ENCODE measurements at places on chromosomes 4 and X.
A peak's percentile ranks its signal among the peaks of the same experiment; 100 is the strongest.

DNA sequence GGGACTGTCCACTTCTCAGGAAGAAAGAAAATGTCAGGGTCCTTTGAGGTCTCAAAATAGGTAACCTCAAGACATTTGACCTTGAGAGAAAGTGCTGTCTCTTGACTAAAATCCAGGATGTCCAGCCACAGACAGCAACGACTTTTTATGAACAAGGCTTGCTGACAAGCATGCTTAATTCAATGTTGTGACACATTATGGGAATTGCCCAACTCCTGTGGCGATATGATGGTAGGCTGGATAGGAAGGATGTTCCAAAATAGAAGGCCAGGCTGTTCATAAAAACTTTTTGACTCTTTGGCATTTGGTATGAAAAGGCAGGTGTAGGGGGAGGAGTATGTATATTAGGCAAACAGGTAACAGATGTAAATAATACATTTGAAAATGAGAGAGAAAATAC, 50.8 kb upstream of the EDNRA start:
- no peak for DNase-seq

GRCh38 chr4:125111323-125111722, 203.4 kb upstream of the FAT4 start:
- no peak for DNase-seq

DNA sequence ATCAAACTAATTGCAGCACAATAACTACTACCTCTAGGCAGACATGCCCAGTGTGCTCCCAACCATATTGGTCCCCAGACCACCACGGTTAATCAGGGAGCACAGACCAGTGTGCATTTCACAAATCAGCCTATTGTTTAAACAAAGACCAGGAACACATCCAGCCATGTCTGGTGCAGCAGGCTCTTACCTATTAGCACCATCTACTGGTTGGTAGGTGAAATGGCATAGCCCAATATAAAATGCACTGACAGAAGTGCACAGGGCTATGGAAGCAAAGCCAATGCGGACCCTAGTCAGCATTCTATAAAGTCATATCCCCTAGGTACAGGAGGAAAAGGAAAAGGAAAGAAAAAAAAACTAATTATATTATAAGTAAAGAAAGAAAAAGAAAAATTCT, 15.5 kb upstream of the CYLC1 start:
- DNase-seq, result peak; percentile 0

GRCh38 chr4:103774326-103774825, 54.6 kb upstream of the TACR3 start:
- no peak for DNase-seq

- peak; percentile 59 for DNase-seq
Measured at GRCh38 chrX:46573331-46573891, at the start of gene CHST7. CHST7 (plus strand) TSS chrX:46573765; CDS start chrX:46573932, 167 bp downstream.

DNA sequence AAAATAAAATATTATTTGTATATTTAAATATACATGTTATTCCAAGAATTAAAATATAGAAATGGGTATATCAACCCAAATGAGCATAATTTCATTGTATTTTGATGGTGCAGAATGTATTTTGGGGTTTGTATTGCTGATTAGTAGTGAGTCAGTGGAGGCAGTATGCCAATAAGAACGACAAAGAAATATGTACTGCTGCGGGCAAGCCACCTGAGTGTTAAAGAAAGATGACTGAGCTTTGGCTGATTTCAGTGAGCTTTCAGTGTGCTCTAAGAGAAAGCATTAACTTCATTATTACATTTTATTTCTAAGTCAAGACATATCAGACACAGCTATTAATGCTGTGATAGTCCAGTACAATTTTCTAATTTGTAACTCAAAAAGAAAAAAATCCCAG, 297.8 kb downstream of the ANK2 start:
- DNase-seq, result no peak

DNA sequence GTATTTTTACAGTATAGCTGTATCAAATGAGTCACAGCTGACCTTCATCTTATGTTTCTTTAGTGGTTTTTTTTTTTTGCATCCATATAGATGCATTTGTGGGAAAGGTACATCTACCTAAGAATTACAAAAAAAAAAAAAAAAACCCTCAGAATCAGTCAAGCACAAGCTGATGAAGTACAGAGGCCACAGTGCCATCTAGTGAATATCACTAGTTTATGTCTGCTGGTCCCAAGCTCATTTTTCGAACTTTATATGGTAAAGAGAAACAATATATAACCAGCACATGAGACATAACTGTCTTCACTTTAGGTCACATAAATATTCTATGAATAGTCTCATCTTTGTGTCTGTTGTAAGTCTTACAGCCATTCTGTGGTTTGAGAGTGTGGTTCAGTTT, 220.1 kb downstream of the DLG3 start:
- DNase-seq, result peak; percentile 3

DNA sequence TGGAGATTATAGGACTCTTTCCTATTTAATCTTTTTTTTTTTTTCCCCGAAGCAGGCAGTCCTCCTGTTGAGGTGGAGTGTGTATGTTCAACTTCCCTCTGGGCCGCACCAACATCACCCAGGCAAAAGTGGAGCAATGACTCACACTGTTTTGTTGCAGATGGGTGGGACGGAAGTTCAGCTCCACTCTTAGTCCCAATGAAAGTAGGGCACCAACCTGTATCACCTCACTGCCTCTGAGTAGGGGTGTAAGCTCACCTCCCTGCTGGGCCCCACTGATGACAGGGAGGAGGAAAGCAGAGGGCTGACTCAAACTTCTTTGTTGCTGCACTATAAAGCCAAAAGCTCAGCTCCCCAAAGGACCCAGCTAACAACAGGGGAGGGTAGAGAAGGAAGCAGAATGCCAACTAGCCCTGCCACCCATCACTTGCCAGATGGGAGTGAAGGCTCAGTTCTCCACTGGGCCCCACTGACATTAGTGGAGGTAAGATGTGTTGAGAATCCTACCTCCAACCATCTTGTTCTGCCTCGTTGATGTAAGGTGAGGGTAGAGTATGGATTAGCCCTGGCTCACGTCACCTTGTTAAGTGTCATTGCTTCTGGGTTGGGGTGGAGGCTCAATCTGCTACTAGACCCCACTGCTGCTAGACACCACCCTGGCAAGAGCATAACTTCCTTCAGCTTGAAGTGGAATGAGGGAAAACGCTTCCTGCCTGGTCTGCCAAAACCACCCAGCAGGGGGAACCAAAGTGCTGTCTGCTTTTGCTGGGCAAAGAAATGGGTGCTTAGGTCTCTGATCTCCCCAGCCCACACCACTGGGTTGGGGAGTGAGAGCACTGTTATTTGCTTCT, 14.1 kb downstream of the RPS6KA3 start:
- peak; percentile 77 for DNase-seq

DNA sequence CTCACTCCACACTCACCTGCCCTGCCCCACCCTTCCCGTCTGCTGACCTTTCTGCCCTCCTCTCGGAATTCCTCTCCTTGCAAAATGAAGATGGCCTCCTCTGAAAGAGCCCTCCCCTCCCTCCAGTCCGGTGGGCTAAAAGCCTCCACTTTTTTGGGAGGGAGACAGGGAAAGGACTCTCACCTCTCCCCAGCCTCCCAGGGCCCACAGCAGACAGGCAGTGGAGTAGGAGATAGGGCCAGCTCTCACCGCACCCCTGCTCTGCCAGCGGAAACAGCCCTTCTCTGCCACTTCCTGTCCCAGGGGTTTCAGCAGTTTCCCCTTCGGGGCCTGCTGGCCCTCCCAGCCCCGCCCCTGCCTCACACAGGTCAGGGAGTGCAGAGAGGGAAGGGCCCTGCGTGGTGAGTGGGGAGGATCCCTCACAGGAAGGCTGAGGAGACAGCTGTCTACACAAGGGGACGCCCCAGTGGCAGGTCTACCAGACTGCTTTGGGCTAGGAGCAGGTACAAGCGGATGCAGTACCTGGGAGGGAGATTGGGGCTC, 18.2 kb downstream of the ELF4 start:
- DNase-seq, result peak; percentile 85

DNA sequence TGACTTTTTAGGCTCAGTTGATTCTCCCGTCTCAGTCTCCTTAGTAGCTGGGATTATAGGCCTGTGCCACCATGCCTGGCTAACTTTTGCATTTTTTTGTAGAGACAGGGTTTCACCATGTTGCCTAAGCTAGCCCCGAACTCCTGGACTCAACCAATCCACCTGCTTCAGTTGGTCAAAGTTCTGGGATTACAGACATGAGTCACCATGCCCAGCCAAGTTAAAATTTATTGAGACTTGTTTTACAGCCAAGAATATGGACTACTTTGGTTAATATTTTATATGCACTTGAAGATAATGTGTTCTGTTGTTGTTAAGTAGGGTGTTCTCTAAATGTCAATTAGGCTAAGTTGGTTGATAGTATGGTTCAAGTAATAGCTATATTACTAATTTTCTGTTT, 58.7 kb downstream of the CYTL1 start:
- DNase-seq, result no peak

Data from CD4-positive, alpha-beta T cell treated with Interleukin-2 at 100 ng/mL for 4 hours (primary cell).